Placental pericyte (primary cell): ENCODE measurements at places on chromosomes 4 and X. TPM values are rescaled to one million over a fixed set of nuclear protein-coding genes. Genes with fewer than 3 reads are reported as not detected.

The F11 gene
- not detected in 2 replicates for total RNA-seq

The ARSD gene
- 14.5 and 20.1 TPM in 2 replicates for total RNA-seq

The MOB1B gene
- total RNA-seq: 7.2 and 16.6 TPM in 2 replicates

The ZFP92 gene
- total RNA-seq: under 0.01 and 0.44 TPM in 2 replicates

The S100G gene
- not detected in 2 replicates for total RNA-seq

The TCEAL5 gene
- total RNA-seq: not detected in 2 replicates

The ADH1A gene
- total RNA-seq: not detected in 2 replicates

The NRK gene
- under 0.01 and 2.1 TPM in 2 replicates for total RNA-seq

The RAB33B gene
- 11.7 and 13.3 TPM in 2 replicates for total RNA-seq

The COX7B2 gene
- not detected in 2 replicates for total RNA-seq

The SPATA4 gene
- 0.29 and 0.44 TPM in 2 replicates for total RNA-seq

The SPANXA1 gene
- not detected in 2 replicates for total RNA-seq

The MAOA gene
- 0.44 and 1.0 TPM in 2 replicates for total RNA-seq

The TMEM31 gene
- not detected in 2 replicates for total RNA-seq

The ABLIM2 gene
- total RNA-seq: 0.22 and 0.29 TPM in 2 replicates

The BTC gene
- 0.14 TPM in 1 of 2 replicates, not detected in the other for total RNA-seq

The UPF3B gene
- total RNA-seq: 1.0 and 1.5 TPM in 2 replicates

The PPEF2 gene
- total RNA-seq: under 0.01 TPM in 1 of 2 replicates, not detected in the other

The ENPP6 gene
- not detected in 2 replicates for total RNA-seq

The RNF128 gene
- total RNA-seq: 1.5 and 11.0 TPM in 2 replicates

The GPC4 gene
- under 0.01 TPM in 2 replicates for total RNA-seq

The STAP1 gene
- not detected in 2 replicates for total RNA-seq

The HPGD gene
- 1.6 TPM in 1 of 2 replicates, not detected in the other for total RNA-seq

The PHKA1 gene
- total RNA-seq: 2.8 and 9.3 TPM in 2 replicates

The CMC4 gene
- 5.0 and 9.3 TPM in 2 replicates for total RNA-seq

The ZNF718 gene
- 4.8 and 7.4 TPM in 2 replicates for total RNA-seq

The SH3D19 gene
- 3.5 and 31.4 TPM in 2 replicates for total RNA-seq

The TDO2 gene
- 8.3 and 12.3 TPM in 2 replicates for total RNA-seq

The STAG2 gene
- total RNA-seq: 71.8 and 76.2 TPM in 2 replicates

The ADGRG4 gene
- not detected in 2 replicates for total RNA-seq

The HSFX4 gene
- total RNA-seq: not detected in 2 replicates

The SORCS2 gene
- 0.14 and 0.22 TPM in 2 replicates for total RNA-seq

The TRIM75 gene
- total RNA-seq: under 0.01 and 0.43 TPM in 2 replicates

The CXorf49 gene
- total RNA-seq: not detected in 2 replicates

The FATE1 gene
- total RNA-seq: not detected in 2 replicates

The CLIC2 gene
- total RNA-seq: 0.22 and 1.3 TPM in 2 replicates

The HTRA3 gene
- 7.3 and 8.1 TPM in 2 replicates for total RNA-seq

The MAP9 gene
- 6.8 and 14.5 TPM in 2 replicates for total RNA-seq

The ITIH6 gene
- total RNA-seq: not detected in 2 replicates

The CTSO gene
- 10.3 and 12.3 TPM in 2 replicates for total RNA-seq

The CD38 gene
- total RNA-seq: 1.1 TPM in 1 of 2 replicates, not detected in the other

The ADAM29 gene
- total RNA-seq: not detected in 2 replicates

The ZNF330 gene
- 16.3 and 30.9 TPM in 2 replicates for total RNA-seq

The IL2RG gene
- total RNA-seq: 0.43 TPM in 1 of 2 replicates, not detected in the other

The KLHL34 gene
- 0.14 TPM in 1 of 2 replicates, not detected in the other for total RNA-seq

The SSX2 gene
- not detected in 2 replicates for total RNA-seq

The TENM3 gene
- total RNA-seq: 23.0 and 74.2 TPM in 2 replicates
